Lung (tissue), 17 donors: ENCODE measurements at places on chromosomes 5 and 9.

- DNase-seq = no peak
These were observed 48.6 kb downstream of the ANXA2R start for GRCh38 chr5:42991404-42992087.

DNA sequence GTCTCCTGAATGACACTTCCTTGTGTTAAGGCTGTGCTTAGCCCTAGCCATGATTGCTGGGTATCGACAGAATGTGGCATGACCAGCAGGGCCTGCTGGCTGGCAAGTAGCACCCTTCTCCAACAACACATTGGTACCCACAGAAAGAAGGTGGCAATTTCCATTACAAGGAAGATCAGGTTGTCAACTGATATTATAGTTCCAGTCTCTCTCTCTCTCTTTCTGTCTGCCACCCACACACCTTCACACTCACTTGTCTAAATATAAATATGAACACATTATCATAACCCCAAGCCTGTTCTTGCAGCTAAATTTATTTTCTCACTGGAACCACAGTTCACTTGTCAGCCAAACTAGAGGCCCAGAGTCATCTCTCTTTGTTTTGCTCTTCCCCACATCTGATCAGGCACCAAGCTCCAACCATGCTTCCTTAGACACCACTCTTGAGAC, 408.1 kb upstream of the PIK3R1 start:
- DNase-seq = no peak

GRCh38 chr9:92864152-92864551, 13.7 kb downstream of the ZNF484 start:
- DNase-seq = no peak

DNA sequence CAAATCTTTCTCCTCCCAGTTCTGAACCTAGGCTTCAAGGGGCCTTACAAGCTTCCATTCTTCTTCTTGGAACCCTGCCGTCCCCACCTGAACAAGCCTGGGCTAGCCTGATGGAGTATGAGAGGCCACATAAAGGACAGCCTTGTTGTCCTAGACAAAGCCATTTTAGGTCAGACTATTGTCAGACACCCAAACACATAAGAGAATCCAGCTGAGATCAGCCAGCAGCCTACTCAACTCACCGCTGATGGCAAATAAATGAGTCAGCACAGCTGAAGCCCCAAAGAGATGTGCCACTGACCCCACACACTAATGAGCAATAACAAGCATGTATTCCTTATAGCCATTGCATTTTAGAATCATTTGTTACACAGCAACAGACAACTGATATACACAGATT, 33.8 kb downstream of the SVEP1 start:
- no peak for DNase-seq
